Lower lobe of right lung (tissue), 2 donors: ENCODE measurements at places on chromosomes 4 and X. TPM values are rescaled to one million over a fixed set of nuclear protein-coding genes. Genes with fewer than 3 reads are reported as not detected.

DNA sequence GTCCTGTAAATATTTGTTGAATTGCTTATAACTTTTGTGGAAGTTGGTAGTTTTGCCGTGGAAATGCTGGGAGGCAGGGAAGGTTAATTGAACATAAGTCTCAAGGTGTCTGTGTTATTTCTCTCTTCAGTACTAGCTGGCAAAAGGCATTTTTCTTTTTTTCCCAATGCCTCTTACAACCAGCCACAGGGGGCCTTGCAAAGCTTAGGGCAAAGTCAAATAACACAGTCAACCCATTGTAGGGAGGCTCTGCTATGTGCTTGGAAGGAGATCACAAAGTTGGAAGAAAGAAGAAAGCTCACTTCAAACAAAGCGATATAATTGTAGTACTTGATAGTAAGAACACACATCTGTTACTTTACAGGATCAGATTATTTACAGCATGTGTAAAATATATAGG lies 802.6 kb downstream of the PDHA2 start:
- H3K27me3 ChIP-seq = no peaks in the 10 kb centered on the region
- DNase-seq = no peak
- no peaks in the 10 kb centered on the region for H3K36me3 ChIP-seq

- H3K4me3 ChIP-seq = no peak overlapping the region
- no peak for DNase-seq
- H3K4me1 ChIP-seq = no peaks in the 10 kb centered on the region
- no peaks in the 10 kb centered on the region for H3K36me3 ChIP-seq
- no peaks in the 10 kb centered on the region for H3K27me3 ChIP-seq
Observed at GRCh38 chrX:129111081-129111798, 412.1 kb downstream of the SMARCA1 start.

- no peak overlapping the region for H3K4me3 ChIP-seq
- H3K27ac ChIP-seq = no peak overlapping the region
- H3K27me3 ChIP-seq = no peaks in the 10 kb centered on the region
- H3K4me1 ChIP-seq = no peaks in the 10 kb centered on the region
- no peaks in the 10 kb centered on the region for H3K36me3 ChIP-seq
Observed at GRCh38 chrX:131225078-131225477, 64.0 kb downstream of the IGSF1 start.

GRCh38 chrX:115138040-115138439 lies 51.2 kb upstream of the RBMXL3 start:
- H3K4me3 ChIP-seq = no peak overlapping the region
- H3K27ac ChIP-seq = no peak overlapping the region
- H3K27me3 ChIP-seq = no peaks in the 10 kb centered on the region
- no peaks in the 10 kb centered on the region for H3K36me3 ChIP-seq
- no peak for DNase-seq

DNA sequence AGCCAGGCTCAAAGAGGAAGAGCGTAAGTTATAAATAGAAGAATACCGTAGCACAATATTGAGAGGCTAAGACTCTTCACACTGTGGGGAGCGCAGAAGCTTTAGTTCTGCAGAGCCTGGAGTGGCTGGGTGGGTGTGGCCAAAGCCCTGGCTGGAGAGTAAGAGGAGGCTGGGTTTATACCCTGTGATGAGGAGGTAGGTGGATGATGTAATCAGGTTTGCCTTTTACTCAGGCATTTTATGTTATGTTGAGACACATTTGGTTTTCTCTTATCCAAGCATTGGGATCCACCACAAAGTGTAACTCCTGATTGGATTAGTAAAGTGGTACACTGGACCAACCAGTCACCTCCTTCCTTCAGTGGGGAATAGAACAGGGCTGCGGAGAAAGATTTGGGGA lies 13.9 kb downstream of the CDS1 start:
- no peaks in the 10 kb centered on the region for H3K27me3 ChIP-seq
- H3K4me3 ChIP-seq = no peak overlapping the region
- H3K27ac ChIP-seq = no peak overlapping the region
- peak; percentile 71 for DNase-seq
- no peaks in the 10 kb centered on the region for H3K4me1 ChIP-seq

- no peaks in the 10 kb centered on the region for H3K36me3 ChIP-seq
- peak; percentile 14 for DNase-seq
- H3K27me3 ChIP-seq = no peaks in the 10 kb centered on the region
- H3K4me1 ChIP-seq = no peaks in the 10 kb centered on the region
- H3K27ac ChIP-seq = no peak overlapping the region
Observed at GRCh38 chr4:7663075-7663541, 228.4 kb upstream of the PSAPL1 start.

- no peaks in the 10 kb centered on the region for H3K36me3 ChIP-seq
- no peak for DNase-seq
- no peak overlapping the region for H3K27ac ChIP-seq
- no peaks in the 10 kb centered on the region for H3K4me1 ChIP-seq
- H3K27me3 ChIP-seq = no peaks in the 10 kb centered on the region
Observed at GRCh38 chrX:10397349-10397748, 223.0 kb downstream of the MID1 start.

- H3K4me3 ChIP-seq = no peak overlapping the region
- no peaks in the 10 kb centered on the region for H3K36me3 ChIP-seq
- no peak overlapping the region for H3K27ac ChIP-seq
- no peaks in the 10 kb centered on the region for H3K4me1 ChIP-seq
- H3K27me3 ChIP-seq = no peaks in the 10 kb centered on the region
Observed at GRCh38 chrX:90883479-90883878, 551.2 kb upstream of the PABPC5 start.

DNA sequence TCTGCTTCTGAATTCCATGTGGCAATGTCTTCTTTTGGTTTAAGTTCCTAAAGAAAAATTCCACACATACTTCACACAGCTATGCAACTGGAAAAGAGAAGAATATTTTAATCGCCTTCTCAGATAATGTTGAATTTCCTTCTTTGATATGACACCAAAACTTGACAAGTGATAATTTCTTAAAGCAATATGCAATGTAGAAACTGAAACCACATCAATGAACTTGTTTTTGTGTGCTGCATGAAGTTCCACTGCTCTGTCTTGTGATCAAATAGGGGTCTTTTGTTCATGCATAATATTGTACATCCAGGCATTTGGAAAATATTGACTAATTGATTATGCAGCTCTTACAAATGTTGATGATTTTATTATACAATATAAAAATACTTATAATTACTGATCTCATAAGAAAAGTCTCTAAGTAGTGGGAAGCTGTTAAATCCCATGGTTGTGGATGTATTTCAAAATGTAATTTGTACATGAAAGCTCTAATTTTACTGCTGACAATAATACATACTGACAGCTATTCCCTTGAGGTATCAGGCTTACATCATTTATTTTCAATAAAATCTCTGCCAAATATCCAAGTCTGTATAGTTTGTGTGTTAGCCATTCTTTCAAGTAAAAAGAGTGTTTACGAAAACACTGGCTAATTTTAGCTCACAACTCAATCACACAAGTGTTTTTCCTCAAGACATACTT lies 56.5 kb downstream of the AGA start:
- no peak overlapping the region for H3K4me3 ChIP-seq
- no peak overlapping the region for H3K27ac ChIP-seq
- H3K4me1 ChIP-seq = no peaks in the 10 kb centered on the region

DNA sequence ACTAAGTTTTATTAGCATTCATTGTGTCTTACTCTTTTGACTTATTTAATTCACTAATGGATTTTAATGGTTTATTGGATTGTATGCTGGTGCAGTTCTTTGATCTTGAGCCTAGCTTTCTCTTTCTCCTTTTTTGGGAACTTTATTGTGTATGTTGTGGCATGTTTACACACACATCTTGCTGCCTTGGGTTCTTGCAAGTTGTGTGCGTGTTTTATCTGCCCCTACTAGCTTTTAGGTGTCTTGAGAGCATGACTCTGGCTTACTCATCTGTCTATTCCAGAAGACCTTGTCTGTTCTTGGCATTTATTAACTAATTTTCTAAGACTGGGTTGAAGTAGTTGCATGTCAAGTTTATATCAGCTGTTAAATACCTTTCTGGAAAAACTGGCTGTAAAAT lies 2.7 kb downstream of the TMEM165 start:
- DNase-seq = no peak
- H3K27me3 ChIP-seq = no peaks in the 10 kb centered on the region
- H3K4me1 ChIP-seq = peaks cover 41% of the 10 kb centered on the region
- peaks cover 20% of the 10 kb centered on the region for H3K36me3 ChIP-seq

GRCh38 chr4:125663896-125664767 lies 349.4 kb downstream of the FAT4 start:
- H3K36me3 ChIP-seq = no peaks in the 10 kb centered on the region
- no peak overlapping the region for H3K27ac ChIP-seq
- no peak overlapping the region for H3K4me3 ChIP-seq
- no peaks in the 10 kb centered on the region for H3K27me3 ChIP-seq

DNA sequence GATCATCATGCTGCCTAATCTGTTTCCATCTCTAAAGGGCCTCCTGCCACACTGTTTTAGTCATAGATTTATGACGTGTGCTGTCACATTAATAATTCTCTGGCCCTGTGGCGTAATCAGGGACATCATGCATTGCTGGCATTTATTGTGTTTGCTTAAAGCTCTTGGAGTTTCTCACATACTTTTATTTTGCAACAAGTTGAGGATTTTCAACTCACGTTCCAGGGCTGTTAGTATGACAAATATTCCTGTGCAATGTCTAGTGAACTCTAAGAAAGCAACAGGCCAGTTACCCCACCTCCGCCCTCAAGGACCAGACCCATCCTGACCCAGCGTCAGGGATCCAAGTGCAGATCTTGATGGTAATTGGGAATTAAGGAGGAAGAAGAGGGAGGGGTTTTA lies 7.8 kb upstream of the PIGA start:
- H3K27me3 ChIP-seq = no peaks in the 10 kb centered on the region
- H3K36me3 ChIP-seq = no peaks in the 10 kb centered on the region
- no peak overlapping the region for H3K4me3 ChIP-seq
- H3K4me1 ChIP-seq = no peaks in the 10 kb centered on the region

ARAP2 gene
- total RNA-seq = 74.5 TPM

AFM gene
- total RNA-seq = not detected
